Kidney capillary endothelial cell (primary cell): ENCODE measurements at places on chromosomes 11 and 22.

DNA sequence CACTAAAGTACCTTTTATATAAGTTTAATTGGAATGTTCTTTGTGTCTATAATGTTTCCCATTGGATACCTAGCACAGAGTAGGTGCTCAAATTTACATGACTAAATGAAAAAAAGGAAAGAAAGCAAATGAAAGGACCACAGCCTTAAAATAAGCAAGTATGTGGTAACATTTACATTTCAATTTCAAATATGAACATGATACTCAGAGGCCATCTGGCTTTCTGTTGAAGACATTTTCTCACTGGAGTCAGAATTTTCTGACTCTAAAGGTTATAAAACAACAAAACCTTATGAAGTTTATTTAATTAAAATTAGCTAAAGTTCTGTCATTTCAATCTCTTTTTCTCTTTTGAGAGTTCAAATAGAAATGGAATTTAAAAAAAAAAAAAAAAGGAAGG, 904 bp upstream of the ANGPTL5 start:
- DNase-seq: no peak

DNA sequence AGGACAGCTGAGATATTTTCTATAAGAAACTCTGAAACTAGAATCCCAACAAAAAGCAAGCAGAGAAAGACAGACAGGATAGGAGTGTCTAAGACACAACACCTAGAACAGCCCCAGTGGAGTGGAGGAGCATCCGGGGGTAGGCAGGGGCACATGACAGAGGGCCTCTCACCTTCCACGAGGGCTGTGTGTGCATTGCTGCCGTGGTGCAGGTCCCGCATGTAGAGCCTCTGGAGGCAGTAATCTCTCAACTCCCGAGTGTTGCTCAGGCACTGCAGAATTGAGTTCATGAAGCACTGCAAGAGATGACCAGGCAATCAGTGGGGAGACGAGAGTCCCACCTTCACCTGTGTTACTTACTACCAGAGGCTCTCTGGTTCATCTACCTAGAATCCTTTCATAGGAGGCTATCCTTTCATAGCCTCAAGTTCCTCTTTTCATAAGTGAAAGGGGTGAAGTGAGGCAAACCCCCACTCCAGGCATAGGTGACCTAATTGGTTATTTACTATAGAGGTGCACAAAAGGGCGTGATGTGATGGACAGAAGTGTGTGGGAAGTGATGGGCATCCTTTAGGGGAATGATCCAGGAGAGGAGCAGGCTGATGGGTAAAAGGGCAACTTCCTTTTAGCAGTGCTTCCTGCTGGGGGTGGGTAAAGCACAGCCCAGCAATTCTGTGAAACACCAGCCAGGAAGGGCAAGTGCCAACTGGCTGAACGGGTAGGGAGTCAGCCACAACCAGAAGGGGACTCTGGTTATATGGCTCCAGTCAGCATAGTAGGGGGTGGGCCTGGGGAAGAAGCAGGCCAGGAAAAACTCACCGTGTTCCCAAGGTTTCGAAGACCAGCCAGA, 13.1 kb upstream of the MFRP start:
- no peak for DNase-seq

- DNase-seq: no peak
Observed at GRCh38 chr11:27681664-27682063, 18.6 kb downstream of the BDNF start.

- no peak for DNase-seq
Observed at GRCh38 chr11:19868871-19869270, 156.2 kb downstream of the NAV2 start.

- DNase-seq: no peak
Observed at GRCh38 chr11:14342906-14343305, 16.1 kb downstream of the RRAS2 start.

DNA sequence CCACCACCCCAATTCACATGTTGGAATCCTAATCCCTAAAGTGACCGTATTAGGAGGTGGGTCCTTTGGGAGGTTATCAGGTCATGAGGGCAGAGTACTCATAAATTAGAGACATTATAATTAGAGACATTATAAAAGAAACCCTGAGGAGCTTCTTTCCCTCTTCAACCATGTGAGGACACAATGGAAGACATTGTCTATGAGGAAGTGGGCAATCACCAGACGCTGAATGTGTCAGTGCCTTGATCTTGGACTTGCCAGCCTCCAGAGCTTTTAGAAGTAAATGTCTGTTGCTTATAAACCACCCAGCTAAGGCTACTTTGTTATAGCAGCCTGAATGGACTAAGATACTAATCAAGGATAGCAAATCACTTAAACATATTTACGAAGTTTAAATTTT, 14.8 kb downstream of the GAB2 start:
- no peak for DNase-seq

DNA sequence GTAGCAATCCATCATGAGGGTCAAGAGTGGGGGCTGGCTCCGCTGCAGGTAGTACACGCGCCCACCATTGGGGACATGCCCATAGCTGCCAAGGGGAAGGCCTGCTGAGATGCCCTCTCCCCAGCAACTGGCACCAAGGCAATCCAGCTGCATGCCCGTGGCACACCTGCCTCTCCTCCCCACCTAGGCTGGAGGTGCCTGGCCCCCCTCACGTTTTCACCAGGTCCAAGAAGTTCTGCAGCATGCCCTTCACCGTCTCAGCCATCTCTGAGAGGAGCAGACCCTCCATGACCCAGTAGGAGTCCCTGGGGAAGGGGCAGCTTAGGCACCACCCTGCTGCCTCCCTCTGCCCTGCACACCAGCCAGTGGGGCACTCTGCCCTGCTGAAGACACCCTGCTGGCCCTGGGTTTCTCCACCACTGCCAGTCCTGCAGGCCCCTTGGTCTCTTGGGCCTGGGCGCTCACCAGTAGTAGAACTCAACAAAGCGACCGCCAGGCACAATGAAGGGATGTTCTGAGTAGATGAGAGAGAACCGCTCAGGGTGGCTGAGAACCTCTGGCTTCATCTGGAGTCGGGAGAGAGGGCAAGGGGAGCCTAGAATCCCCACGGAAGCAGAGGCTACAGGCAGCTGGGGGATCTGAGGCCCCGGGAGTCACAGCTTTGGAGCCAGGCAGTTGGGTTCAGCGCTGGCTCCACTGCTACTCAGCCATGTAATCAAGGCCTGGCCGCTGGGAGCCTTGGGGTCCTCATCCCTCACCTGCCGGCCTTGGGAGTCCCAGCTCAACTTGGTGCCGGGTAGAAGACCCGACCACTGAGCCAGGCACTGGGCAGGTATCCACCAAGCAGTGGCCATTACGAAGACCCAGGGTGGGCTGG, 17.8 kb downstream of the TREH start:
- no peak for DNase-seq

GRCh38 chr11:96465512-96465911, 75.7 kb downstream of the JRKL start:
- DNase-seq: no peak

GRCh38 chr22:28094771-28095170, 175.7 kb upstream of the PITPNB start:
- no peak for DNase-seq

DNA sequence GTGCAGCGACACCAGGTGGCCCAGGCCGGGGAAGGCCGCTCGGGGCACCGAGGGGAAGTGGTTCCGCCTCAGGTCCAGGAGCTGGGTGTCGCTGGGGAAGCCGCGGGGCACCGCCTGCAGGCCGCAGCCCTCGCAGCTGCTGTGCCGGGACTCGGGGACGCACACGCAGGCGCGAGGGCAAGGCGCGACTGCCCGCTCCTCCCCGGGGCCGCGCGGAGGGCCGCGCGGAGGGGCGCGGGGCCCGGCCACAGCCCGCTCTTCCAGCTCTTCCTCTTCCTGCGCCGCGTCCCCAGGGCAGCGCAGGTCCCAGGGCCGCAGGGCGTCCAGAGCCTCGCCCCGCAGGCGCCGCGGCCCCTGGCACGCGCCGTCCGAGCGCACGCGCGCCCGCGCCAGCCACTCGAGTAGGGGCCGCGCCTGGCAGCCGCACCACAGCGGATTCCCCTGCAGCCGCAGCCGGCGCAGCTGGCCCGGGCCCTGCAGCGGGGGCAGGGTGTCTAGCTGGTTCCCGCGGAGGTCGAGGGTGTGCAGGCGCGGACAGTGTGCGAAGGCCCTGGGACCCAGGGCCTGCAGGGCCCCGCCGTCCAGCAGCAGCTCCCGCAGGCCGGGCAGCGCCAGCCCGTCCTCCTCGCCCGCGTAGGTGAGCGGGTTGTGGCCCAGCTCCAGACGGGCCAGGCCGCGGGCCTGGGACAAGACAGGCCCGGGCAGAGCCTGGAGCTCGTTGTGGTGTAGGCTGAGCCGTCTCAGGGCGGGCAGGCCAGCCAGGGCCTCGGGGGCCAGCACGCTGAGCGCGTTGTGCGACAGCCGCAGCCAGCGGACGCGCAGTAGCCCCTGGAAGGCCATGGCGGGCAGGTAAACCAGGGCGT, 2.8 kb downstream of the CHADL start:
- peak; percentile 57 for DNase-seq

- DNase-seq: no peak
Observed at GRCh38 chr11:78696177-78696576, 121.5 kb upstream of the NARS2 start.

DNA sequence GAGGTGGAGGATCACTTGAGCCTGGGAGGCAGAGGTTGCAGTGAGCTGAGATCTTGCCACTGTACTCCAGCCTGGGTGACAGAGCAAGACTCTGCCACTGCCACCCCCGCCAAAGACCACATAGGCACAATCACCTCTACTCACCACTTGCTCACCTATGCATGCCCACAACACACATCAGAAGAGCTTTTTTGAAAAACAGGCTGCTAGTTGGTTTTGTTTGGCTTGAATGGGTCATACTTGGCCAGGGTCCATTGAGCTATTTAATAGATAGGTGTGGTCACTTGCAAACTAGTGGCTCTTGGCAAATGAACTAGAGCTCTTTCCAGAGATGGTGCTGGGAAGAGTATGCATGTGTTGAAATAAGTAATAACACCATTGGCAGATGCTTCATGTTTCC, 80.1 kb downstream of the EMSY start:
- DNase-seq: no peak

GRCh38 chr11:118088531-118088930, 1.8 kb upstream of the SMIM35 start:
- no peak for DNase-seq

GRCh38 chr22:27686534-27686933, 115.0 kb downstream of the MN1 start:
- DNase-seq: peak; percentile 83

GRCh38 chr11:1777737-1778136, 14.0 kb upstream of the CTSD start:
- DNase-seq: no peak

DNA sequence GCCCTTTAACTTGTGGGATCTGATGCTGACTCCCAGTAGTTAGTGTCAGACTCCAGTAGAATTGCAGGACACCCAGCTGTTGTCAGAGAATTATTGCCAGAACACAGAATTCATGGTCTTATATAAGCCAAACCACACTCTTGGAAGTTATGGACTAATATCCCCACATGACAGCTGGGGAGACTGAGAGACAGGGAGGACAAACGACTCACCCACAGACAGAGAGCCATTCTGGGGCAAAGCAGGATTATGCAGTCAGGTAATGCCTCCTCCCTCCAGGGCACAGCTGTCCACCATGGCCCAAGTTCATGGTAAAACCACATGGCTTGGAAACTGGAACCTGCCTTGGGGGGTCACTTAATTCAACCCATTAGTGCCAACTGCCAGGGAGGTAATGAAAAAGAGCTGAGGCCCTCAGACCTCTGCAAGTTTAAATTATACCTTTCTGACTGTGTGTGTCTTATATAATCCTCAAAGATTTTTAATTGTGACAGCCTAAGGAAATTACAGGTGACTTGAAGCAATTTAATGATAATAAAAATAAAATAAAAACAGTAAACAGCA, 299.5 kb downstream of the BUD13 start:
- no peak for DNase-seq

DNA sequence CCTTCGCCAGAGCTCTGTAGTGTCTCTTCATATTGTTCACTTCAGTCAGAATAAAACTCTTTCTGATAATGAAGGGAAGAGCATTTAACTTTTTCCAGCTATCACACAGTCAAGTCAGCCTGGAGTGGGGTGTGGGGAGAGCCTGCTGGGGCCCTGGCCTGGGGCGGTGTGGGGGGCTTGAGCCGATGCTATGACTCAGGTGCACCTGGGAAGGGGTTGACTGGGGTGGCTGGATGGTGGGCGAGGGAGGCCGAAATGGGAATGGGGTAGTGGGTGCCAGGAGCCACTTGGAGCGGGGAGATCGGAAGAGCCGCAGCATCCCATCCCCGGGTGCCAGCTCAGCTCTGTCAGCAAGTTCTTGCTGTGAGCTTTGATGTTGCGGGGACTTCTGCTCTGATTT, 100.9 kb downstream of the NXPE2 start:
- DNase-seq: no peak

- no peak for DNase-seq
Observed at GRCh38 chr11:88359541-88359940, 22.0 kb upstream of the CTSC start.

GRCh38 chr22:42622061-42622710, 7.5 kb upstream of the POLDIP3 start:
- DNase-seq: no peak

DNA sequence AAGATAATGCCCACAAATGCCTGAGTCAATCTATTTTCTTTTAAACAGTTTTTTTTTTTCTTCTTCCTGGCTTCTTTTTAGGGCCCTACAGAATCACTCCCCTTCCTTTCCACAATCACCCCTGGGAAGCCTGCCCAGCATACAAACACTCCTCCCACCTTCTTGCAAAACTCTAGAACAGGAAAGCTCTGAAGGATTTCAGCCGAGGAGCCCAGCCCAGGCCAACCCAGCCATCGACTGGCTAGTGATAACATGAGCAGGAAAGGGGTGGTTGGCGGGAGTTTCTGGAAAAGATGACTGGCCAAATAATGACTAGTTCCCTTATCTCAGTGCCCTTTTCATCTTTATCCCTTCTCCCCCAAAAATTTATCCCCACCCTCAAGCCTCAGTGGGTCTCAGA, 68.2 kb downstream of the USP35 start:
- no peak for DNase-seq

DNA sequence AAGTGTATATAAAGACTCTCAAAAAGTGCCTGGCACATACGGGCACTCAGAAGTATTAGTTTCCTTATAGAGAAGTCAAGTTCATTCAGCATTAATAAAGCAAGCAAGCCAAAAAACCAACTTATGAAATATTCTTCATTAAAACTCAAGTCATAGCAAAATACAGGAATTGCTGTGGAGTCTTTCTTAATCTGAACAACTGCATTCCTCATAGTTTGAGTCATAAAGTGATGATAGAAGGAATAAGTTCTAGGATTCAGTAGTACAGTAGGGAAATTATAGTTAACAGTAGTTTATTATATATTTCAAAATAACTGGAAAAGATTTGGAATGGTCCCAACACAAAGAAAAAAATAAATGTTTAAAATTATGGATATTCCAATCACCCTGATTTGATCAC, 200.3 kb downstream of the C11orf91 start:
- no peak for DNase-seq

DNA sequence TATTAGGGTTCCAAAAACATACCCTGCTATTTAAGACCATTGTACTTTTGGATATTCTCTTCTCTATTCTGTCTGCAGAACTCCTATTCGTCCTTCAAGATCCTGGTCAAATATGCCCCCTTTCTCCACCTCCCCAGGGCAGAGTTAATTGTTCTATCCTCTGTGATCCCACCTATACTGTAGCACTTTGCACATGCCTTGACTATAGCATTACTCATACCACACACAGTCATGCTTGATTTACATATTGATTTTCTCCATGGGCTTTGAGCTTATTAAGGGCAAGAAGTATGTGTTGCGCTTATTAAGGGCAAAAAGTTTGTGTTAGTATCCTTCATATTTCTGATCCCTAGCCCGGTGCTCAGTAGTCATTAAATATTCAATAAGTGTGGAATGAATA, 263.7 kb upstream of the CADM1 start:
- no peak for DNase-seq

GRCh38 chr22:44660051-44660830, 41.8 kb upstream of the PRR5 start:
- DNase-seq: no peak

GRCh38 chr11:128689948-128690664, 3.8 kb upstream of the FLI1 start:
- DNase-seq: no peak
